ENCODE measurements at places on chromosomes 5 and 9. TPM values are rescaled to one million over a fixed set of nuclear protein-coding genes. Genes with fewer than 3 reads are reported as not detected.

The GPR150 gene
- 0.45 TPM for total RNA-seq

The SLC34A3 gene
- total RNA-seq: not detected

The UNC5A gene
- under 0.01 TPM for total RNA-seq

The JADE2 gene
- total RNA-seq: 23.8 TPM

The SURF1 gene
- 38.1 TPM for total RNA-seq

The IL33 gene
- total RNA-seq: 186 TPM

The TMEM250 gene
- total RNA-seq: 32.2 TPM

The RIGI gene
- total RNA-seq: 8.0 TPM
